Pons (tissue), 1 donor: ENCODE measurements at places on chromosomes 5 and 9.

DNA sequence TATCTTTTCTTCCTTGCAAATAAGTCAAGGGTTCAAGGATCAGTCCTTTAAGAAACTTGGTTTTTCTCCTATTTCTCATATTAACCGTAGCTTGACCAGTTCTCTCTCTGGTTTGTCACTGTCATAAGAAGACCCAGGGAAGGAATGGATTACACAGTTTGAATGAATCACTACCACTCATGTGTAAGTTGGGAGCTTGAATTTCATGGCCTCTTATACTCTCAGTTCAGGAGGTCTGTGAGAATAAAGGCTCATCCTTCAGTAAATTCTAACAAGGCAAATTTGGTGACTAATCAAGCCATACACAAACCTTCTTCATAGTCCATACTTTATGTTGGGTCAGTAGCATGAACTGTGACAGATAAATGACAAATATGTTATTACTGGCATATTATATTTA is 323.1 kb upstream of the ACTBL2 start:
- DNase-seq: no peak

DNA sequence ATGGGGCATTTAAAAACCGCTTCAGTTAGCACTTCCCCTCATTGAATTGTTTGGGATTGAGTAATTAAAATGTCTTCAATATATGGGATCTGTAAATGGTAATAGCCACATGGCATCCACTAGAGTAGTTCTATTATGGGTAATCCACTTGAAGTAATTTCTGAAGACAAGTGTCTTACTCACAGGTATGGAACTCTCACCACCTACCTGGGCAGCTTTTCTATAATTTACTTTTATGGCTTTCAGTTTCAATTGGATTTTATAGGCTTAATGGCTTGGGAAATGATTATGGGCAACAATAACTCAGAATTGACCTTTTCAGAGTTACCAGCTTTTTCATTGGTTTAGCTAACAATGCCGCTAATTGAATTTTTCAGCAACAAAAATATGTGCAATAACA is 597.9 kb downstream of the PTPRD start:
- DNase-seq: no peak

- no peak for DNase-seq
Observed at GRCh38 chr5:135137146-135137915, 103.3 kb upstream of the PITX1 start.

GRCh38 chr5:64853777-64854176 is 85.0 kb downstream of the CWC27 start:
- DNase-seq: no peak

- no peak for DNase-seq
Observed at GRCh38 chr9:125360601-125361000, 99.0 kb downstream of the GAPVD1 start.

DNA sequence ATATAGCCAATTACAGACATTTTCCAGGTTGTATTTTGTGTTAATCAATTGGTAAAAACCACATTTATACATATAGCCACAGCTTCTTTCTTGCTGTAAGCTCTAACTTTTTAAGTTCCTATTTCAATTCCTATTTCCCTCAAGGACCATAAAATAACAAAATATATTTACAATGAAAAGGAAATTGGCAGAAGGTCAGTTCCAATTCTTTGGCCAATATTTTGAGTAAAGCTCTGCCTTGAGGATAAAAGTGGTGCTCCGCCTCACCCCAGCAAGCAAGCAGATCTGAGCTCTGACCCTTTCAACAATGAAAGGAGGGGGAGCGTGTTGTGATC is 203.4 kb upstream of the RASEF start:
- no peak for DNase-seq

GRCh38 chr5:116765441-116765840 is 190.8 kb upstream of the SEMA6A start:
- DNase-seq: no peak

- no peak for DNase-seq
Observed at GRCh38 chr5:139571966-139572365, 10.8 kb downstream of the UBE2D2 start.

GRCh38 chr5:79236362-79236969 is 535 bp downstream of the JMY start:
- DNase-seq: peak; percentile 24

DNA sequence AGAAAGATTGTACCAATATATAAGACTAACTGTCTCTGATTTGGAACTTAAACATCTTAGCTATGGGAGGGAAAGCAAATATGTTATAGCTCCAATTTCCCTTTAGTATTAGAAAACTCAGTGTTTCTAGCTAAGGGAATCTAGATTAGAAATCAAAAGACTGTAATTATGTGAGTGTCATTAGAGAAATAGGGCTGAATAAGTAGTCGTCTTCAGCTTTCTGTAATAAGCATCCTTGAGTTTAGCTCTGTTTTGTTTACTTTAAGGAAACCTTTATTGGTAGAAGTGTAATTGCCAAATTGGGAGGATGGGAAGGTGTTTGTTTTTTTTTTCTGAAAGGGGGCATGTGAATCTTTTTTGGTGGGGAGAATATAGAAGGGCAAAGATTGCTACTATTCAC is 5.2 kb downstream of the DMXL1 start:
- no peak for DNase-seq

GRCh38 chr9:3989915-3990314 is 310.0 kb downstream of the GLIS3 start:
- no peak for DNase-seq

- no peak for DNase-seq
Observed at GRCh38 chr9:73054091-73054490, 97.6 kb upstream of the ANXA1 start.

- DNase-seq: no peak
Observed at GRCh38 chr5:122439645-122440044, 127.6 kb downstream of the SNCAIP start.

GRCh38 chr9:101778332-101778731 is 39.9 kb upstream of the GRIN3A start:
- no peak for DNase-seq

DNA sequence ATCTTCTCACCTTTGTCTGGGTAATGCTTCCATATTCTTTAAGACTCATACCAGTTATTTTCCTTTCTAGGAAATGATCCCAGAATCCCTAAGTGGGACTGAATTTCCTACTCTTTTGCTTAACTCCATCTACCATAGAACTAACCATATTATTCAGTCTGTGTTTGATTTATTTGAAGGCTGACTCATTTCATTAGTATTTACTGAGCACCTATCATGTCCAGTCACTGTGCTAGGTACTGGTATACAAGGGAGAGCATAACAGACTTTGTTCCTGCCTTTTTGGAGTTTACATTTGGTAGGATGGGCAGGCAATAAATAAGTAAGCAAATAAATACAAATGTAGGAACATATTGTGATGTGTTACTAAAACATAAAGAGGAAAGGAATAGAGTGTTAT is 4.3 kb downstream of the NPR2 start:
- no peak for DNase-seq

GRCh38 chr5:150411245-150411979 is 1.3 kb downstream of the CD74 start:
- DNase-seq: peak; percentile 72

DNA sequence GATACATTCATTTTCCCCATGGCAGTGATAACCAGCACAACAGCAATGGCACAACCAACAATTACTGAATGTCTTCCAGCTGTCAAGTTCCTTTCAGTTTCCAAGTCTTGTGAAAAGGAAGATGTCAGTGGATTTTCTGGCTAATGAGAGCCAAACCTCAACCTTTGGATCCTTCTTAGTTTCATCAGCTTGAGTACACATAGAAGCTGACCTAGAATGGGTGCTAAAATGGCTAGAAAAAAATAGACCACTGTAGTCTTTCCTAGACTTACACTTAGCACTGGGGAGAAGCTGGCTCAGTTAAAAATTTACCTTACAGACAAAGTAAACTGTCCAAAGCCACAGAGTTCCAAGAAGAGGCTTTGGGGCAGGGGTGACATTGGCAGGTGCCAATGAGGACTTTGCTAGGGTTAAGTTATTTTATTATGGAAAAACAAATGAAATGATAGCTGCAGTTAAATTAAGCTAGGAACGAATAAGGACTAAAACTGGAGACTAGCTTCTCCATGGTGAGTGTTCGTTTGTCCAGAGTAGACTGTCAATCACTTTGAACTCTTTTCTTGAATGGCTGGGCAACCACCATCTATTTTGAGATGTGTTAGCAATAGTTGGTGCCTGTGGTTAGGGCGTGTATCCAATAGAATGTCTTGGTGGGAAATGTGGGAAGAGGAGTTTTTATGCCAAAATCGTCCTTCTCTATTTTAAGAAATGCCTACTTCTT is 25.9 kb upstream of the TXN start:
- peak; percentile 52 for DNase-seq

GRCh38 chr5:10448754-10449360 is 7.2 kb downstream of the ROPN1L start:
- no peak for DNase-seq

- no peak for DNase-seq
Observed at GRCh38 chr9:114387680-114388356, at the start of gene AKNA. TSS of gene AKNA (minus strand) at chr9:114387982. CDS start at chr9:114381333, 6,649 bp downstream.

GRCh38 chr5:180914646-180915045 is 15.7 kb downstream of the BTNL8 start:
- no peak for DNase-seq

DNA sequence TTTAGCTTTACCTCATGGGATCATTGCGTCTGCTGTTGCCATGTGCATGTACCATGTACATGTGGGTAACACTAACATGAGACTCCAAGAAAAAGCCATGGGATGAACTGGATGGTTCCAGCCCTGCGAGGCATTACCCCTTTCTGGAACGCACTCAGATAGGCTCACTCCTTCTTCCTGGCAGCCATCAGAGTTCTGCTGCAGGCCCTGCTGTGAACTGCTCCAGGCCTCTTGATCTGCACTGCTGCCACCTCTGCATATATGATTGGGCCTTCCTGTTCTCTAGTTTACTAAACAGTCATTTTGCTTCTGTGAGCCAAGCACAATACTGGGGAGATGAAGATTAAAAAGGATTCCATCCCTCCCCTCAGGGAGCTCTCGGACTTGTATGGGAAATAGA is 220.5 kb downstream of the CD180 start:
- no peak for DNase-seq

DNA sequence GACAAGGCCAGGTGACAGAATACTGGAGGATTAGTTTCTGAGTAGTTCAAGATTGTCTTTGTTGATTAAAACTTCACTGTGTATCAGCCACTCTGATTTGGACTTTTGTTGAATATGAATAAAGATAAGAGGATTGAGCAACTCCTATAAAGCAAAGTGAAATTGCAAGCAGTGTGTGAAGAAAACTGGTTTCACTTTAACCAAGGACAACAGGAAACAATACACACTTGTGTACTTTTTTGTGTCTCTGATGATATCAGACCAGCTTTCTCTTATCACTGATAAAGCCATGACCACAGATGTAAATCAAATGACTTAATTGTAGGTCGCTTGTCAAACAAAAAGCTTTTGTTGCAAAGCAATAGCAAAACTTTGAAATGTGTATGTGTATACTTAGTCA is 268.6 kb downstream of the FER start:
- no peak for DNase-seq

DNA sequence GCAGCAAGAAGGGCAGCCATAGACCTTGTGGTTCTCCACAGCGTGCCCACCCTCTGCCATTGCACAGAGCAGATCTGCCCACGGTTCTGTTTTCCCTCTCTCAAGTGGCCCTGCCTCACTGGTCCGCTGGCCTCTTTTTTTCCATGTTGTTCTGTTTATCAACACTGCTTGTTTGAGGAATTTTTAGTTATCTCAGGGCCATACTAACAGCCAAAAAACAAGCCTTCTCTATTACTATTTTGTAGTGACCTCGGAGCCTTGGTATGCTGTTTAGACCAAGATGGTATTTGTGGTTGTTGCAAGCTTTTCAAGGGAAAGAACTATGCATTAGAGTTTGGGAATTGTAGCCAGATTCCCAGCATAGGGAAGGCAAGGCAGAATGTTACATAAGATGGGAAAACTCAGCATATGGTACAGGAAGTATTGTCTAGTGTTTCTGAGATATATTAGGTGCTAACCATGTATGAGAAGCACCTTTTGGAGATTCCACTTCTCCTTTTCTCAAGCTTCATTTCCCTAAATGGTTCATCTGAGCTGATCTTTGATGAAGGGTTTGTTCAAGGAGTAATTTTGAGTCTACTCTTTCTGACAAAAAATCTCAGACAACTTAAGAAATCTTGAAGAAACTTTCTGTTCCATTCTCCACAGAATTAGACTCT is 54.3 kb downstream of the NUP214 start:
- peak; percentile 33 for DNase-seq

- no peak for DNase-seq
Observed at GRCh38 chr5:131740477-131740876, 56.3 kb downstream of the FNIP1 start.

DNA sequence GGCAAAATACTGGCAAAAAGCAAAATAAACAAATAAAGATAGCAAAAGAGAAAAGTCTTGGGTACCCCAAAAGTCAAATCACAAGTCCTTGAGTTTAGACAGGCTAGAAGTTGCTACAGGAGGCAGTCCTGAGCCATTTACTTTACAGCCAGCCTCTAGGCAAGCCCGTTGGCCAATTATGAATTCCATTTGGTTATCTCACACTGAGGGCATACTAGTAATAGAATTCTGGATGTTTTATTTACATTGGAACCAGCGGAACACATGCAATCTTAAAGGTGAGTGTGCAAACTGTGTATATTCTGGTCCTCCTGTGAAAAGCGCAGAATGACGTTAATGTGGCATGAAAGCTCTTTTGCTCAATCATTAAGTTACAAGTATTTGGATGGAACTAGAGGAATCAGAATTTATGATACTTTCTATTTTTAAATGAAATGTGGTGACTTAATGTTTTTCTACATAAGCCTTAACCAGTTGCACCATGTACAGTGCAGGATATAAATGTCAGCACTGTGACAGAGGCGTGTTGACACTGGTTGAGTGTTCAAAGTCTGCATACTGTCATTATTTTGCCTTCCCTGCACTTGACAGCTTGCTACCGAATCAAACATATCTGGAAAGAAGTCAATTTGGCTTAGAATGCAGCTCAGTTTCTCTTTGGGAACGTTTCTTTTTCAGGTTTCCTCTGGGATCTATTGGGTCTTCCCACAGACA is 7.9 kb downstream of the GDNF start:
- no peak for DNase-seq

GRCh38 chr9:129005336-129005997 is 22.7 kb downstream of the SH3GLB2 start:
- no peak for DNase-seq

DNA sequence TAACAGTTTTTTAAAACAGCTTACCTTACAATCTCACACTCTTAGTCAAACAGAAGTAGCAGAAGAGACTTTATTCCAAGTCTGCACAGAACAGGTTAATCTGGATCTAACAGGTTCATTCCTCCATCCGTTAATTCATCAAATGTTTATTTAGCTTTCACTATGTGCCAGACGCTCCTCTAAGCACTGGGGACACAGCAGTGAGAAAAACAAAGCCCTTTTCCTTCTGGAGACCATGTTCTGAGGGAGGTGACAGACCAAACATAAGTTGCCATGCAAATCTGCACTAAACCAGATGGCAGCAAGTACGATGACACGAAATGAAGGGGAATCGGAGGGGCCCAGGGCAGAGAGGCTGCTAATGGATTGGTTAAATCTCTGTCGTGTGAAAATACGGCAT is 17.1 kb upstream of the GLIPR2 start:
- DNase-seq: no peak

- DNase-seq: no peak
Observed at GRCh38 chr9:115162946-115163345, 45.0 kb upstream of the TNC start.

GRCh38 chr5:17302106-17302505 is 84.7 kb downstream of the BASP1 start:
- DNase-seq: no peak

- DNase-seq: no peak
Observed at GRCh38 chr5:79829260-79829659, 139.6 kb downstream of the CMYA5 start.

- DNase-seq: peak; percentile 52
Observed at GRCh38 chr5:134554319-134555222, 29.1 kb downstream of the JADE2 start.

- DNase-seq: peak; percentile 82
Observed at GRCh38 chr9:101445353-101446029, 9.9 kb upstream of the ALDOB start.
